ENCODE measurements at places on chromosomes 3 and 15. TPM values are rescaled to one million over a fixed set of nuclear protein-coding genes. Genes with fewer than 3 reads are reported as not detected.

- no peaks in the 10 kb centered on the region for H3K4me1 ChIP-seq
- peaks cover 9% of the 10 kb centered on the region for H3K27me3 ChIP-seq
- no peak overlapping the region for H3K27ac ChIP-seq
- no peak for DNase-seq
- H3K4me3 ChIP-seq = no peak overlapping the region
These were observed 38.2 kb downstream of the BOC start for GRCh38 chr3:113249601-113250000.

DNA sequence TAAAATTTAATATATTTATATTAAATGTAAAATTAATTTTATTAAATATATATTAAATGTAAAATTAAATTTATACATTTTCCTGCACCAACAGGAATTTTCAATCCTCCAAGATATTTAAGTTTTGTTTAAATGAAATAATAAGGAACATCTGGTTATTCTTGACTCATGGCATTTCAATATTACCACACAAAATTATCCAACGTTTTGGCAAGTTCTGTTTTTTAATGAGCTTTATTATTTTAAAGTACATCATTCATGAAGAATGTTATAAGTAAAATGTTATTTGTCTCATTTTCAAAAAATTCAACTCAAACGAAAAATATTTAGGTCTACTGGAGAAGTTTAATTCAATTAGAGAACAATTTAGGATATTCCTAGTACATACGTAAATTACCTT is 811.4 kb downstream of the NAALADL2 start:
- DNase-seq = no peak
- no peak overlapping the region for H3K4me3 ChIP-seq
- no peak overlapping the region for H3K27ac ChIP-seq
- H3K36me3 ChIP-seq = no peaks in the 10 kb centered on the region
- H3K27me3 ChIP-seq = no peaks in the 10 kb centered on the region

FGF7 gene
- total RNA-seq = not detected

BSN gene
- 0.27 TPM for total RNA-seq

TOP2B gene
- total RNA-seq = 102 TPM

RPL22L1 gene
- 159 TPM for total RNA-seq
